ENCODE measurements at places on chromosomes 12 and 14. TPM values are rescaled to one million over a fixed set of nuclear protein-coding genes. Genes with fewer than 3 reads are reported as not detected.

The GALNT16 gene
- 1.3 TPM for total RNA-seq

The RIPK3 gene
- total RNA-seq = 9.9 TPM

The FKBP4 gene
- 29.0 TPM for total RNA-seq

The INSM2 gene
- not detected for total RNA-seq

The MFAP5 gene
- 33.0 TPM for total RNA-seq

The VRTN gene
- total RNA-seq = not detected

The ARF3 gene
- 22.3 TPM for total RNA-seq

The NTS gene
- total RNA-seq = not detected

The FBLN5 gene
- 129 TPM for total RNA-seq

The DACT1 gene
- 3.9 TPM for total RNA-seq

GRCh38 chr12:64792128-64792527, 32.3 kb upstream of the TBC1D30 start:
- DNase-seq = no peak

GRCh38 chr12:66196806-66197205, 7.8 kb downstream of the IRAK3 start:
- no peak for DNase-seq

- DNase-seq = no peak
Observed at GRCh38 chr14:23085458-23085857, 9.5 kb downstream of the ACIN1 start.

DNA sequence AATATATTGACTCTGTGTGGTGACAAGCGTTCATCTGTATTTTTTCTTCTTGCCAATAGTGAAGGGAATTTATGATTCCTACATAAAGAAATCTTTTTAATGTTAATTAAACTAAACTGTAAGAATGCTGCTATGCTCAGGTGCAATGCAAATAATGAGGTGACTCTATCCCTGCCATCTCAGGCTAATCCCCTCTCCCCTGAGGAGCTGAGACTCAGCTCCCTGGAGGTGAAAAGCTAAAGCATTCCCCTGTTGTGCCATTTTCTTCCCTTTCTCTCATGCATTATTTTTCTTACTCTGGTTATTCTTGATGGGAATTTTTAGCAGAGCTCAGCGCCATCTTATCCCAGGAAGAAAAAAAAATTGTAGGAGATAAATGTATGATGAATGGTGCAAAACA, 113.9 kb upstream of the FGD4 start:
- DNase-seq = no peak

DNA sequence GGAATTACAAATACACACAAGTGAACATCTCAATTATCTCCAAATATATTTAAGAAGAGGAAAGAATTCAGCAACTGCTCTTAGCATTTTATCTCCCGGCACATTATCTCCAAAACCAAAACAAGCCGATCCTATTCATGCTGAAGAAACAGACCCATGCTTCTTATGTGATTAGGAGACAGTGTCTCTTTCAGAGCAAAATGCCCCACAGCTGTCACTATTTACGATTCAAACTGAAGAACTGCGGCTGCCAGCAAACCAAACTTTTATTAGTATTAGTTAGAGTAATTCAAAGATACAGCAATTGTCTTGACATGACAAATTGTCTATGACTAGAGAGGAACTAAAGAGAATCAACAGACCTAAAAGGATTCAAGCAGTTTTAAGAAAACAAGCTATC, 79.4 kb downstream of the SETD3 start:
- DNase-seq = no peak

DNA sequence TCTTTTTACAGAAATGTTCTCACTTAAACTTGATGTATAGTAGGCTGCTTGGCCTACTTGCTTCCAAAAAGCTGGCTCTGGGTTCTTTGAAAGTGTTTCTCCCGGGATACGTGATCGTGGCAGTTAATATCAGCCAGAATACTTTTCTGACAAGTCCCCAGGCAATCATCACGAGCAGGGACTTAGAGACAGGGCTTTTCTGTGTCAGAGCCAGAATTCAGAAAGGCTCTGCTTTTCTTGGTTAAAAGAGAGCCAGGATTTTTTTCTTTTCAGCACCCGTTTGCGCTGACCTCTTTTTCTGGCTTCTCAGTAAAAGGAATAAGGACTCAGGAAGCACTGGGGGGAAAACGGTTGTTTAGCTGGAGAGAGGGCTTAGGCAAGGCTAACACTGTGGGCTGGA, 57.8 kb upstream of the ARHGAP5 start:
- DNase-seq = no peak

GRCh38 chr12:90280564-90281058, 572.0 kb upstream of the ATP2B1 start:
- DNase-seq = no peak

DNA sequence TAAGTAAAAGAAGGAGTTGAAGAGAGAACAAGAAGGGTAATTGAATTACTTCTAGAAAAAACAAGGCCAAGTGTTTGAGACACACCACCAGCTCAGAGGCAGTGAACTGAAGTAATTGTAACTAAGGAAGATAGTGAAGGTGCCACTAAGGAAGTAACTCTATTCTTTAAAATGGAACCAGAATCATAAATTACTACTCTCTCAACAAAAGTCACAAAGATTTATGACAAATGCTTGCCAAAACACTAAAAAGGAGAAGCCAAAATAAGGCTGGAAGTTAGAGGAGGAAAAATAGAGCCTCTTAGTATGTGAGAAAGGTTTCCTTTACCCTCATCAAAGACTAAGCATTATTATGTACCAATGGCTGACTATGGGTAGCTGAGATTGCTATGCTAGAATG, 208.5 kb downstream of the MDGA2 start:
- DNase-seq = no peak

GRCh38 chr14:39060818-39061437, 42.1 kb downstream of the SEC23A start:
- DNase-seq = no peak

- DNase-seq = no peak
Observed at GRCh38 chr12:8035440-8036010, 3.0 kb downstream of the FOXJ2 start.

DNA sequence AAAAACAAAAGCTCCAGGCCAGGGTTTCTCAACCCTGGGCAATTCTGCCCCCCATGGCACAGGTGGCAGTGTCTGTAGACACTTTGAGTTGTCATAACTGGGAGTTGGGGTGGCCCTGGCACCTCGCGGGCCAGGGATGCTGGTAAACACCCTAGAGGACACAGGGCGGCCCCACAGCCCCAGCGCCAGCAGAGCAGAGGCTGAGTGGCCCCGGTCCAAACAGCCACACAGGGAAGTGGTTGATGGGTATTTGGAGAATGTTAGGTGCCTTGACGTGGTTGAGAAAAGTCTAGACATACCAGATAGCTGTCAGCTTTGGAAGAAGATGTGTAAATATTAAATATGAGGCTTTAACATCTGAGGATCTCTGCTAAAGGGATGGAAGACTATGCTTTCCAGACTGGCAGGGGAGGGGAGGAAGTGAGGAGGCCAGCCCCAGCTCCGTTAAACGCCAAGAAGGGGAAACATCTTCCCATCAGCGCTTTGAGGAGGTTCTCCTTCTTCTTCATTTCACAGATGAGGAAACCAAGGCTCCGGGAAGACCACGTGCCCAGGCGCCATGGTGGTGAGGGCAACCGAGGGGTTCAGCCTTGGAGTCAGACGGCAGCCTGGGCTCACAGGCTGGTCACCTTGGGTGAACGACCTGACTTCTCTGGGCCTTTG, 103.7 kb downstream of the SCARB1 start:
- peak; percentile 47 for DNase-seq

DNA sequence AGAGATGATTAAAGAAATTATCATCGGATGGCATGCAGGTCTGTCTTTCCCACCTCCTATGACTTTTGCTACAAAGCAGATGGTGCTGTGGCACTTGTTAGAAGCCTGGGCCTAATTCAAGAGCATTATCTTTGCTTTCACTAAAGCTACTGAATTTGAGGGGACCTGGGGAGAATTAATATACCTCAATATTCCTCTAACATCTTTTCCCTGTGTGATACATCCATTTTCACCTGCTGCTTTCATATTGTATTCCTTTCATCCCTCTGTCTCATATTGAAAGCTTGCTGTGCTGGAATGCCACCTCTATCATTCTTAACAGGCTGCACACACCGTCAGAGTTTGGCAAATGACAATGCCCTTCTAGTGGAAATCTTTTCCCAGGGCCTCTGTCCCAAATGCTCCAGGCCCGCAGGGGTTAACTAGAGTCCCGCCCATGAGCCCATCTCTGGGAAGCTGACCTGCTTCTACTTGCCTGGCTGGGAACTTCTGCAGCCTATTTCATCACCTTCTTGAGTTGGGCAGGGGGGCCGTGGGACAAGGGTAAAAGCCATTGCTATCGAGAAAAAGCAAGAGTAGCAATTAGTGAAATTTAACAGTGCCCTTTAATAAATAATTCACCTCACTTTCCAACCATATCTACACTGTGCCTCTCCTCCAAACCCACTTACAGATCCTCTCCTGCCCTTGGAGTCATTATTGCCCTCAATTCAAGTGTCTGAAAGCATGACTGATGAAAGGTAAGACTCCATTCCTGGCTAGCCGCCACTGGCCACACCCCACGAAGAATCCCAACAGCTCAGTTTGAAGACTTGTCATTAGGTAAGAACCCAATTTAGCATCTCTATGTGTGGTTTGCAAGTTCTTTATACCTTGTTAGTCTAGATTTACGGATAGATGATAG, 126.7 kb upstream of the BTG1 start:
- no peak for DNase-seq

DNA sequence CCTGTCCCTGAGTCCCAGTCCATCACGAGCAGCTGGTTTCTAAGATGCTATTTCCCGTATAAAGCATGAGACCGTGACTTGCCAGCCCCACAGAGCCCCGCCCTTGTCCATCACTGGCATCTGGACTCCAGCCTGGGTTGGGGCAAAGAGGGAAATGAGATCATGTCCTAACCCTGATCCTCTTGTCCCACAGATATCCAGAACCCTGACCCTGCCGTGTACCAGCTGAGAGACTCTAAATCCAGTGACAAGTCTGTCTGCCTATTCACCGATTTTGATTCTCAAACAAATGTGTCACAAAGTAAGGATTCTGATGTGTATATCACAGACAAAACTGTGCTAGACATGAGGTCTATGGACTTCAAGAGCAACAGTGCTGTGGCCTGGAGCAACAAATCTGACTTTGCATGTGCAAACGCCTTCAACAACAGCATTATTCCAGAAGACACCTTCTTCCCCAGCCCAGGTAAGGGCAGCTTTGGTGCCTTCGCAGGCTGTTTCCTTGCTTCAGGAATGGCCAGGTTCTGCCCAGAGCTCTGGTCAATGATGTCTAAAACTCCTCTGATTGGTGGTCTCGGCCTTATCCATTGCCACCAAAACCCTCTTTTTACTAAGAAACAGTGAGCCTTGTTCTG, 41.6 kb downstream of the DAD1 start:
- DNase-seq = no peak

DNA sequence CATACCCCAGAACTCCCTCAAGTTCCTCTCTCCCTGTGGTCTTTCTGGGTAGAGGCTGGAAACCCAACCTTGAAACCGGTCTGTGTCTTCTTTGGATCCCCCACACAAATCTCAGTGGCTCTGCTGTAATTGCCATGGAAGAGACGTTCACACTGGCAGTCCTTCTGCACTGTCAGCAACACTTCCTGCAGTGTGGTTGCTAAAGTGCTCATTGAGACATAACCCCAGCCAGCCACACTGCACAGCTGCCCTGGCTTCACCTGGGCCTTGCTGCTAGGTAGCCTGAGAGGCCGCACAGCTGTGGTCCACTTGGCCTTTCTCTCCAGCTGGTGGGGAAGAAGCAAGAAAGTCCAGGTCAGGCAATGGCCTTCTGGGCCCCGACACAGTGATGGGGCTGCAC, 2.4 kb downstream of the GZMH start:
- DNase-seq = no peak

DNA sequence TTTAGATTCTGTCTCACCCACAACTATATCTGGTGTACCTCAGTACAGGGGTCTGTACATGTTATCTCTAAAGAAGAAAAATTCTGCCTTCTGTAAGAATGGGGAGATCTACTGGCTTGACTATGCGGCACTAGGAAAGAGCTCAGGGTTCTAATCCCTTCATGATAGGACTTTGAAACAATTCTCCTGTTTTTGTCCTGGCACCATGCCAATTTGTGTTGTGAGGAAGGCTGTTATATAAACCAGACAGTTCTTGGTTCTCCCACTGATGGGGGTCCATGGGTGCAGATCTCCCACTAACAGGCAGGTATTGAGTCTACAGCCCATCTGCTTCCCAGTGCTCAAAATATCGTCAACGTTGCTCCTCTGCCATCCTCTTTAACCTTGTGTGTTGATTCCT, 883.7 kb downstream of the GALC start:
- no peak for DNase-seq

- DNase-seq = no peak
Observed at GRCh38 chr12:11992515-11992914, 78.2 kb upstream of the BCL2L14 start.

- no peak for DNase-seq
Observed at GRCh38 chr12:7431993-7432685, 11.8 kb downstream of the CD163L1 start.

DNA sequence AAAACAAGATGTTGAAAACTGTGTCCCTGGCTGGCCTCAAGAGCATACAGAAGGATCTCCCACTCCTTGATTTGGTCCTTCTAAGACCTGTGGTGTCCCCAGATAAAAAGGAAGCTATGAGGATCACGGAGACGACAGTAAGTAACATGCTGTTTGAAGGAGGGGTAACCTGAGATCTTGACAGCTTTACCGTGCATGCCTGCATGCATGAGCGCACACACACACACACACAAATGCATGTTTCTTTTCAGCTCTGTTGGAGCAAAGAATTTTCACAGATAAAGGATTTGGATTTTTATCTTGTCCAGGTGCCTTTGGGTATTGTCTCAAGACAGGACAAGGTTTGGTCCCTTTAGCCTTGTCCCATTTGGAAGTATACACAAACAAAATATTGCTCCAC, 411.6 kb upstream of the CCDC196 start:
- DNase-seq = no peak

- DNase-seq = peak; percentile 73
Observed at GRCh38 chr12:9634177-9634803, 26.6 kb upstream of the KLRB1 start.

DNA sequence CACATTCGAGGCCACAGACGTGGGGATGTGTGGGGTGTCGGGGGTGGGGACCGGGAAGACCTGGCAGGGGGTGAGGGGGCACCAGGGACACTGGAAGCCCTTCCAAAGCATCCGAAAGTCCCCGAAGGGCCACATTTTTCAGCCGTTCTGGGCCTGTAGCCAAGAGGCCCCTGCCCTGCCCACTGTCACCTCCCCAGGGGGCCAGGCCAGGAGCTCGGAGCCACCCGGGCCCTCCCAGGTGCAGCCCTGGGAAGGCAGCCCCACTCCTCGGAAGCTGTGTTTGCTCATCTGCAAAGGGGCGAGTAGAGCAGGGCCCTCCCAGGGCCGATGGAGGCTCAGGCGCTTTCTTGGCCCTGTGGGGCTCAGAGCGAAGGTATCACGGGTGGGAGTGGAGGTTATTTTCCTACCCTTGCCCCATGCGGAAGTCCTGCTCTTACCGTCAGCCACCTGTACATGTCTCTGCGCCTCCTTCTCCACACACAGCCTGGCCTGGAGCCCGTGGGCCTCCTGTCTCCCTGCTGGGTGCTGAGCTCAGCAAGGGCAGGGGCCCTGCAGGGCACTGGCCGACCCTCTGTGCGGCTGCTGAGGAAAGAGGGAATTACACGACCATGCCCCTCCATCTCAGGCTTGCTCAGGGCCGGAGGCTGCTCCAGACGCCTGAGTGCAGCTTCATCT, 27.2 kb downstream of the NOC4L start:
- DNase-seq = no peak
